ENCODE measurements at places on chromosomes 3 and 15.
A peak's percentile ranks its signal among the peaks of the same experiment; 100 is the strongest.

DNA sequence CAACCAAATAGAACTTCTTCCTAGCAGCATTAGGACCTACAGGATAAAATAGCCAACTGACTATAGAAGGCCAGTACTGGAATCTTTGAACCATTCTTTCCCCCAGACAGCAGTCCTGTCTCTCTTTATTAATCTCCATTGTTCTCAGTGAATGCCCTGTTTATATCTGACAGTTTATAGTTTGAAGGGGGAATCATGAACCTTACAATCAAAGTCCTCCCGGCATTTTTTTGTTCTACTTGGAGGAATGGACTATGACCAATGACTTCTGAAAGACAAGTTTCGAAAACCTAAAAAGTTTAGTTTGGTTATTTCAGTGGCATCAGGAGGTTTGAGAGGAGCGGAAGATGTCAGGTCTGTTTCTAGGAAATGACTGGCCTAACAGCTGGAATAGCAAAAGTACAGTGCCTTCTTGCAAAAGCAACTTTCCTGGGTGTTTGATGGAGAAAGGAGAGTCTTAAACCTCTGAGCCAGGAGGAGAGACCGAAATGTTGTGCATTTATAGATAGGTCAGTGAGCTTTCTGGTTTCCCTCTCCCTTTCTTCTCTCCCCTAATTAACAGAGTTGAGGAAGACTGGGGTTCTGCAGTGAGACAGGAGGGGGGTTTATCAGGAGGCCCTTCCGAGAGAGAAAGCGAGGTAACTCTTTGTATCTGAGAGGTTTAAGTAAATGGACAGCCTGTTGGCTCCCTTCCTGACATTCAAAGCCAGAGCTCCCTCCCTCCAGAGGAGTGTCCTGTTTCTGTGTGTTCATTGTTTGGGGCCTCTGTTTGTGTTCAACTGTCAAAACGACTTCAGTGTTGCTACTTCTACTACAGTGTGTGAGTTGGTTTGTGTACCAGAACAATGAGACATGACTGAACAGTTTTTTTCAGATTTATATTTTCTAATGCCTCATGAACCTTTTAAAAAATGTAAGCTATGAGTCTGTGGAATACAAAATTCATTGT, 383.0 kb upstream of the RARB start:
- DNase-seq, result peak; percentile 34

- DNase-seq, result no peak
These were observed 258.5 kb upstream of the PROK2 start for GRCh38 chr3:72043204-72044133.

DNA sequence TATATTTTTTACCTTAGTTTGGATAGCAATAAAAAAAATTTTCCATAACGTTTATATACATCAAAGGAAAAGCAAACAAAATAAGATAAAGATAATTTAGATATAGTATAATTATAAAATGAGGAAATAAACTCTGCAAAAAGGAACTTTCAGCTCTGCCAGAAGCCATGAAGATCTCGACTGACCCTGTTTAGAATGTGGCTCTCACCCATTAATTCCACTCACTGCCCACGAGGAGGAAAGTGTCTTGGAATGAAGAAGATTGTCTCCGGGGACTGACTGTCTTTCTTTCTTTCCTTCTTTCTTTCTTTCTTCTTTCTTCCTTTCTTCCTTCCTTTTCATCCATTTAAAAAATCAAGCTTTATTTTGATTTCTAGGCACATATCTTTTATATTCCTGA, 20.1 kb upstream of the PRR20G start:
- no peak for DNase-seq

- no peak for DNase-seq
These were observed 157.1 kb upstream of the TGFBR2 start for GRCh38 chr3:30449290-30449632.

DNA sequence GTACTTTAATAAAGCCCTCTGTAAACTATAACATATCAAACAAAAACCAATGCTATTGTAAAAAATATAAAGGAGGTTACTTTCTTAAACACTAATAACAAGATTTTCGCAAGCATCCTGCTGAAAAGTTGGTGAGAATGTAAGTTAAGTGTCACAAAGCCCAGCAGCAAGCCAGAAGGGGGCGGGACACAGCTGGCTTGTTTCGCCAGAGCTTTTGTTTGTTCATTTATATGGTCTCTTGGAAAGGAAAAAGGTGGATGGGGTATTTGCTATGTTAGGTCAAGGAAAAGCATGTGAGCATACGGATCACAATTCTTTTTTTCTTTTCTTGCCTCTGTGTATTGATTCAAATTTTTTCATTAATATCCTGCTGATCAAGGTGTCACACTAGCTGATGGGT, 59.9 kb downstream of the HACD2 start:
- DNase-seq, result no peak

- no peak for DNase-seq
These were observed 585.9 kb downstream of the UNC13C start for GRCh38 chr15:54564166-54564565.

- DNase-seq, result no peak
These were observed 158.5 kb upstream of the TPM1 start for GRCh38 chr15:62883938-62884479.

GRCh38 chr3:137542049-137542448, 222.1 kb upstream of the SOX14 start:
- DNase-seq, result no peak

All from cardiac muscle cell (in vitro differentiated cells and primary cell).